Stimulated activated CD8-positive, alpha-beta memory T cell treated with anti-CD3 and anti-CD28 coated beads, Interleukin-4, amount 100 ng/mL, for 48 hours (primary cell): ENCODE measurements at places on chromosomes 5 and 9.

GRCh38 chr5:107943923-107944322 is 273.2 kb upstream of the EFNA5 start:
- DNase-seq: no peak

- DNase-seq: no peak
These were observed 119.6 kb upstream of the SLC12A2 start for GRCh38 chr5:127963931-127964330.

- no peak for DNase-seq
These were observed 524.1 kb upstream of the MEF2C start for GRCh38 chr5:89407054-89407453.

DNA sequence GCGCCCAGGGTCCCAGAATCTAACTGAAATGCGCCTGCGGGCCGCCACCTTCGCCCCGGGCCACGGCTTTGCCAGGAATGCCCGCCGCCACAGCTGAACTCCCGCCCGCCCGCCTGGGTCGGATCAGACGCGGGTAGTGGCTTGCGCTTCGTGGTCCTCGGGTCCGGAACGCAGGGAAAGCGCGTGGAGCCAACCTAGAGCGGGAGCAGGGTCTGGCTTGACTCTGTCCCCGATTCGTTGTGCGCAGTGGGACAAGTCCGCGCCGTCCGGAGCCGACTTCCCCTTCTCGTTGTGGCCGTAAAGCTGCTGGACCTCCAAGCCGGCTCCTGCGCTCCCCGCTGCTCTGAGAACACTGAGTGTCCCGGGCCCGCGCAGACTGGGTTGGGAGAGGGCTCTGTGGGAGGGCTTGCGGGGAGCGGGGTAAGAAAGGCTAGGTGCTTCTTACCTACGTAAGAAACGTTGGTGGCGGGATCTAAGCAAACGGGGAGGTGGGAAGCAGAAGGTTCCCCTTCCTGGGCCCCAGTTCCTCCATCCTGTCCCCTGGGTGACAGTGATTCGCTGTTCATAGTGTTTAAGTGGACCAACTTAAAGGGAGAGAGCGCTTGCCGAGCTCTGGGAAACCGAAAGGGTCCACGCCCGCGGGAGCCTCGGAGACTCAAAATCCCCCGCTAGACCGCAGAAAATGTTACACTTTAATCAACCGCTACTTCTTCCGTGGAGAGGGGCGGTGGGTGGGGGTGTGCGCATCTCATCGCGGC is 4.4 kb upstream of the FOXE1 start:
- DNase-seq: no peak

GRCh38 chr9:94919376-94920098 is 193.0 kb downstream of the AOPEP start:
- DNase-seq: no peak

DNA sequence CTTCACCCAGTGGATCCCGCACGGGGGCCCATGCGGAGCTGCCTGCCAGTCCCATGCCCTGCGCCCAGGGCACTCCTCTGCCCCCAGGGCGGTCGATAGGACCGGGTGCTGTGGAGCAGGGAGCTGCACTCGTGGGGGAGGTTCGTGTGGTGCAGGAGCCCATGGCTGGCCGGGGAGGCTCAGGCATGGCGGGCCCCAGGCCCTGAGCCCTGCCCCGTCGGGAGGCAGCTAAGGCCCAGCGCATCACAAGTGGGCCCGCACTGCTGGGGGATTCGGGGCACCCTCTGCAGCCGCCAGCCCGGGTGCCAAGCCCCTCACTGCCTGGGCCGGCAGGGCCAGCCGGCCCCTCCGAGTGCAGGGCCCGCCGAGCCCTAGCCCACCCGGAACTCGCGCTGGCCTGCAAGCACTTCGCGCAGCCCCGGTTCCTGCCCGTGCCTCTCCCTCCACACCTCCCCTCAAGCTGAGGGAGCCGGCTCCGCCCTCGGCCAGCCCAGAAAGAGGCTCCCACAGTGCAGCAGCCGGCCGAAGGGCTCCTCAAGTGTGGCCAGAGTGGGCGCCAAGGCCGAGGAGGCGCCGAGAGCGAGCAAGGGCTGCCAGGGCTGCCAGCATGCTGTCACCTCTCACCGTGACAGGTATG is 221.1 kb upstream of the RORB start:
- DNase-seq: no peak

DNA sequence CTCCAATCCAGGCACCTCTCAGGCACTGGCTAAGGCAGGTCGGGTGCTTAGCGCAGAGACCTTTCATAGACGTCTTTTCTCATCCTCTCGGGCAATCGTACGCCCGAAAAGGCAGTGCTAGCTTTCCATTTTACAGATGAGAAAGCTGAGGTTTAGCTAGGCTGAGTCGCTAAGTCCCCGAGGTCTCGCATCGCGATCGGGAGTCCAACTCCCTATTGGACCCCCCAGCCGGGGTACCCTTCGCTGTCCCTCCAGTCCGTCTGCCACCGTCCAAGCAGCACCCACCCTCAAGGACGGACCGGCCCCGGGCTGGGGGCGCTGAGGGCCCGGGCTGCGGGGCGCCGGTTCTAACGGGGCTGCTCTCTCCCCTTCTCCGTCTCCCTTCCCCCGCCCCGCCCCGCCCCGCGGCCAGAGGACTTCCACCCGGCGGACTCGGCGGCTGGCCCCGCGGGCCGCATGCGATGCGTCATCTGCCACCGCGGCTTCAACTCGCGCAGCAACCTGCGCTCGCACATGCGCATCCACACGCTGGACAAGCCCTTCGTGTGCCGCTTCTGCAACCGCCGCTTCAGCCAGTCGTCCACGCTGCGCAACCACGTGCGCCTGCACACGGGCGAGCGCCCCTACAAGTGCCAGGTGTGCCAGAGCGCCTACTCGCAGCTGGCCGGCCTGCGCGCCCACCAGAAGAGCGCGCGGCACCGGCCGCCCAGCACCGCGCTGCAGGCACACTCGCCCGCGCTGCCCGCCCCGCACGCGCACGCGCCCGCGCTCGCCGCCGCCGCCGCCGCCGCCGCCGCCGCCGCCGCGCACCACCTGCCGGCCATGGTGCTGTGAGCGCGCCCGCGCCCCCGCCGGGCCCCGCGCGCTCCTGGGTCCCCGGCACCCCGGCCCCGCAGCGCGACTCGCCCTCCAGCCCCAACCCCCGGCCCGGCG is 12.5 kb upstream of the EXOSC2 start:
- DNase-seq: peak; percentile 79

- no peak for DNase-seq
These were observed 1.9 kb upstream of the PCDHB16 start for GRCh38 chr5:141180313-141180712.

DNA sequence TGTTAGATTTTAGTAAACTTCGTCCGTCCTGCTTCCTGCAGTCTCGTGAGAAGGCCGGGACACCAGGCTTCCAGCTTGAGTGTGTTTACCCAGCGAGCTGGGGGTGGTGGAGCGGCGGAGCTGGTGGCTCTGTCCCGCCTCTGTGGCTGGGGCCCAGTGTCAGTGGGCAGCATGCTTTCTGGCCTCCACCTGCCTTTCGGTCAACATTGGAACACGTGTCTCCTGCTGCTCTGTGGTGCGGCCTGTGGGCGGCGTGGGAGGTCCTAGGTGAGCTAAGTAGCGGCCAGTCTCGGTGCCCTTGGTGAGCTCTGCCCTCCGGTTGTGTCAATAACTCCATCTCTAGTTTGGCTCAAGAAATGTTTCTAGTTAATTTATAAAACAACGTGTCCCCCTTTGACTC is 125.9 kb downstream of the GADD45G start:
- DNase-seq: no peak

DNA sequence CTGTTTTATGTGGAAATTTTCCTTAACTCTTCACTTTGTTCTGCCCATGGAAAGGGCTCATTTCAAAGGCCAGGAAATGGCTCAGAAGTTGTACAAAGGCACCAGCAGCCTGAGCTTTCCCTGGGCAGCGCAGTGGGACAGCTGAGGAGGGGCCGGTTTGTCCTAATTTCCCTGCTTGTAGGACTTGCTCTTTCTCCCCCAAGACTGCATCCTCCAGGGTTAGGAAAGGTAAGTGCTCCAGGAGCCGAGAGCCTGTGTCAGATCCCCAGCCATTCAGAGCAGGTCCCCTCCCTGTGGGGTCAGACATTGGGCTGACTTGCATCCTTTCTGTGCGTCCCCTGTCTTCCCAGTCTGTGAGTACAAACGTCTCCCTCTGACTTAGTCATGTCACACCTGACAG is 43.5 kb downstream of the AGXT2 start:
- DNase-seq: no peak

- no peak for DNase-seq
These were observed 219.0 kb upstream of the EDIL3 start for GRCh38 chr5:84603568-84604185.

GRCh38 chr9:530681-531080 is 310.8 kb upstream of the DMRT1 start:
- DNase-seq: no peak

GRCh38 chr9:35962126-35962906 is 4.4 kb upstream of the OR2S2 start:
- DNase-seq: no peak

GRCh38 chr5:137815202-137815990 is 52.3 kb upstream of the MYOT start:
- no peak for DNase-seq

GRCh38 chr9:105148328-105149006 is 96.0 kb upstream of the SLC44A1 start:
- no peak for DNase-seq

- no peak for DNase-seq
These were observed 28.3 kb upstream of the WWC1 start for GRCh38 chr5:168263121-168263520.

DNA sequence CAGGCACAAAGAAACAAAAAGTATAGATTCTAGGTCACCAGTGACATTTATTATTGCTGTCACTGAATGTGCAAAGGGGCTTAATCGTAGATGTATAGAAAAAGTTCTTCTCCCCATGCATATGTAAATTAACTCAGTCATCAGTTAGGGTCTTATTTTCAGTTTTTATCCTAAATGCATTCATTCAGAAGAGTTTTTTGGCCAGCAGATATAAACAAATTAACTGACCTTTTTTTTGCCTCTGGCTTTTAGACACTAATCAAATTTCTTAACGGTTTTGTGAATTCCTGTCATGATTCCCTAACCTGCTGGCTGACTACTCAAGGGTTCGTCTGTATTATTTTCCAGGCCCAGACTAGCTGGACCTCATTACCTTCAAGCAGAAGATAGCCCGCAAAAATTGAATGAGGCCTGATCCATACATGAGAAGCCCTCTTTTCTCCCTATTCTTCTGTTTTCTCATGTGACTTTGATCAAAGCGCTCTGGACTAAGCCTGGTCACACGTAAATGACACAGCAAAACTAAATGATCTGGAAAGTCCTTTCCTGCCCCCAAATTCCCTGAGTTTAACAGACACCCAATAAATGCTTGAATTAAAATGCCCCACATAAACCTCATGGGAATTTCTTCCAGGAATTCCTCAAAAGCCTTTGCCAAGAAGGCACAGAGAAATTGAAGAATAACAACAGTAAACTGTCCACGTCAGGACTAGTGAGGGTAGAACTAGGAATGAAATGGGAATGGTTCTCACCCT is 83.7 kb downstream of the MYO10 start:
- DNase-seq: no peak

- no peak for DNase-seq
These were observed 47.2 kb downstream of the PCSK5 start for GRCh38 chr9:75937521-75938258.

DNA sequence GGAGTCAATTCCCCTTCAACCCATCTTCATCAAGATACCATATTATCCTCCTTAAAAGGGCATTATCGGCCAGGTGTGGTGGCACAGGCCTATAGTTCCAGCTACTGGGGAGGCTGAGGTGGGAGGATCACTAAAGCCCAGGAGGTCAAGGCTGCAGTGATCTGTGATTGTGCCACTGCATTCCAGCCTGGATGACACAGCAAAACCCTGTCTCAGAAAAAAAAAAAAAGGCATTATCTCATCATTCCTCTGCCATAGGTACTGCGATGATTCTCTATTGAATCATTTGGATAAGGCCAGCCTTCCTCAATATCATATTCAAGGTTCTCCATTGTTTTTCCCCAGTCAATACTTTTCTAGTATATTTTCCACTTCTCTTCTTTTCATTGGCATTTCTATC is 39.2 kb upstream of the RAB3C start:
- no peak for DNase-seq

DNA sequence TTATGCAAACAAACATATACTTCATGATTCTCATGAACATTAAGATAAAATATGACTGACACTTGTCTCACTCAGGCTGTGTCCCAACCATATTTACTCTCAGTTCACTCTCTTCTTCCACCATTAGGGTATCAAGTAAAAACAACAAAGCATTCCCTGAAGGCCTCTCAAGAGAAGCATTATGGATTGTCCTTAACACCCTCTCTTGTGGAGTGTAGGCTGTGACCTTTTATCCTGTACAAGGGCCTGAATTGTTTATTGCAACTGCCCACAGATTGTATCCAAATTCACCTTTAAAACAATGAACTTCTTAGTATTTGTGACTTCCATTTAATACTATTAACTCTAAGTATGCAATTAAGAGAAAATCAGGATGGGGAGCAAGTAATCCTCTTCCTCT is 78.1 kb downstream of the RICTOR start:
- no peak for DNase-seq

DNA sequence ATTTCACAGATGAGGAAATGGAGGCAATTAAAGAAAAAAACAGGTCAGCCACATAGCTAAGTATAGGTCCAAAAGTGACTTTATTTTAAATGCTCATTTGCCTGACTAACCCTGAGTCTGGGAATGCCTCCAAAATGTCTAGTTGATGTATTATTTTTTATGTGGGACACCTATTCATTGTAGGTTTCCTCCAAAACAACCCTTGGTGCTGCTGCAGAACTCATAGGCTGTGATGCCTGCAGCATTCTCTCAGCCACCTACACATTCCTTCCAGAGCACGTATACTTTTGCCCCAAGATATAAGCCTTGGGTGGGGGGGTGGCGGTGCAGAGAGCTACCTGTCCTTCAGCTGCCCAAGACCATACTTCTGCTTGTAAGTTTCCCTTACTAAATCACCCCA is 77.4 kb downstream of the MSX2 start:
- no peak for DNase-seq
